ENCODE measurements at places on chromosomes 4 and X. TPM values are rescaled to one million over a fixed set of nuclear protein-coding genes. Genes with fewer than 3 reads are reported as not detected.
A peak's percentile ranks its signal among the peaks of the same experiment; 100 is the strongest.

DNA sequence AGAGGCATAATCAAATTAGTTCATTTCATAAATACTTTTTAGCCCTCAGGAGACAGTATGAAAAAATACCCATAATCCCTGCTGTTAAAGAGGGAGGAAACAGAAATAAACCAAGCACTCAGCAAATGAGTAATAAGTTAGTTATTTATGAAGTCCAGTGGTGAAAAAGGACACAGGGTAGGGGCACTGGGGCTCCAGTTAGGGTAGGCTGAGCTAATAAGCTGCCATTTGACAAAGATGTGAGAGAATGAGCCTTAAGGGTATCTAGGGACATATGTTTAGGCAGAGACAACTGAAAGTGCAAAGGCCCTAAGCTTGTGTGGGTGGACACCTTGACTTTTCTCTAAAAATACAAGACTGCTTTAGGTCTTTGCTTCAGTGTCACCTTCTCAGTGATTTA lies 94.4 kb downstream of the IL15 start:
- H3K4me1 ChIP-seq: no peaks in the 10 kb centered on the region
- no peaks in the 10 kb centered on the region for H3K27me3 ChIP-seq
- no peak overlapping the region for H3K4me3 ChIP-seq
- no peaks in the 10 kb centered on the region for H3K36me3 ChIP-seq

The ZNF674 gene
- 3.2 TPM for total RNA-seq

GRCh38 chr4:150751648-150752047 lies 169.7 kb downstream of the MAB21L2 start:
- no peak overlapping the region for H3K4me3 ChIP-seq
- peaks cover 6% of the 10 kb centered on the region for H3K36me3 ChIP-seq
- no peaks in the 10 kb centered on the region for H3K27me3 ChIP-seq
- DNase-seq: no peak

The XAGE1A gene
- not detected for total RNA-seq

DNA sequence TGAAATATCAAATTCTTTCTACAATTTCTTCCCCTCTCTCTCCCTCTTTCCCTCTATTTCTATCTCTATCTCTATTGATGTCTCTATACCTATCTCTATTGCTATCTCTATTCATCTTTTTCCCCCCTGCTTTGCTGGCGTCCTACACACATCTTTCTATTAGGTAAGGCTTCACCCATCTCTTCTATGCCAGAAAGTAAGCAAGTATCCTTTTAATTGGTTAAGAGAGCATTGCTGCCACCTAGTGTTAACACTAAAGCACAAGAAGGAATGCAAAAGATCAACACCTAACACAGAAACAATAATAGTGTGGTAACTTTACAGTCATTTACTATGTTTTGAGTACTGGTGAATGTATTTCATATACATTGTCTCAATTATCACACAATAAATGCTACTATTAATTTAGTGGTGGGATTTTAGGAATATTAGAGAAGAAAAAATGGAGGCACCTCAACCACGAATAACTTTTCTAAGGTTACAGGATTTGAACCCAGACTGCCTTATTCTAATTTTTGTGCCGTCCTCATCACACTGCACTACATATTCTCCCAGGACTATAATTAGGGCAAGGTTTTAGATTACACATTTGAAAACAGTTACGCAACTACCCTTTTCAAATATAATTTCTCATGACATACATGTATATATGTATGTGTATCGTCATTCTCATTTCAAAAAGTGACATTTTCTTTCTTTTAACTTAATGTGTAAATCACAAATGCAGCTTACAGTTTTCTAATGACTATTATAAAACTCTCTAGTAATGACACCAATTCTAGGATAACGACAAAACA lies 3.7 kb upstream of the C4orf36 start:
- H3K27me3 ChIP-seq: peaks cover 16% of the 10 kb centered on the region
- peak; percentile 26 for DNase-seq
- peaks cover 3% of the 10 kb centered on the region for H3K4me1 ChIP-seq
- H3K4me3 ChIP-seq: no peak overlapping the region
- no peaks in the 10 kb centered on the region for H3K36me3 ChIP-seq

- peaks cover 77% of the 10 kb centered on the region for H3K36me3 ChIP-seq
- peak; percentile 44 for DNase-seq
- H3K4me3 ChIP-seq: peak overlapping the region; percentile 13
- peaks cover 89% of the 10 kb centered on the region for H3K4me1 ChIP-seq
Observed at GRCh38 chr4:40232610-40233009, 35.8 kb downstream of the RHOH start.

- H3K4me1 ChIP-seq: no peaks in the 10 kb centered on the region
- DNase-seq: no peak
- H3K36me3 ChIP-seq: no peaks in the 10 kb centered on the region
- no peak overlapping the region for H3K4me3 ChIP-seq
- H3K27ac ChIP-seq: no peak overlapping the region
Observed at GRCh38 chrX:13520351-13520750, 49.0 kb upstream of the EGFL6 start.

The SATL1 gene
- not detected for total RNA-seq

The GJB1 gene
- total RNA-seq: not detected

- no peak for DNase-seq
- H3K36me3 ChIP-seq: no peaks in the 10 kb centered on the region
- no peaks in the 10 kb centered on the region for H3K4me1 ChIP-seq
- no peak overlapping the region for H3K27ac ChIP-seq
- no peak overlapping the region for H3K4me3 ChIP-seq
Observed at GRCh38 chr4:56953680-56954520, 23.5 kb downstream of the NOA1 start.

GRCh38 chrX:129798888-129799287 lies 19.1 kb downstream of the SASH3 start:
- H3K36me3 ChIP-seq: peaks cover 35% of the 10 kb centered on the region
- H3K27ac ChIP-seq: peak overlapping the region; percentile 72
- DNase-seq: no peak
- peaks cover 22% of the 10 kb centered on the region for H3K4me1 ChIP-seq
- H3K27me3 ChIP-seq: no peaks in the 10 kb centered on the region
- H3K4me3 ChIP-seq: no peak overlapping the region

- H3K4me3 ChIP-seq: no peak overlapping the region
- DNase-seq: no peak
- no peak overlapping the region for H3K27ac ChIP-seq
- H3K36me3 ChIP-seq: no peaks in the 10 kb centered on the region
Observed at GRCh38 chr4:148369919-148370318, 72.3 kb downstream of the NR3C2 start.

The TCP11X2 gene
- not detected for total RNA-seq

DNA sequence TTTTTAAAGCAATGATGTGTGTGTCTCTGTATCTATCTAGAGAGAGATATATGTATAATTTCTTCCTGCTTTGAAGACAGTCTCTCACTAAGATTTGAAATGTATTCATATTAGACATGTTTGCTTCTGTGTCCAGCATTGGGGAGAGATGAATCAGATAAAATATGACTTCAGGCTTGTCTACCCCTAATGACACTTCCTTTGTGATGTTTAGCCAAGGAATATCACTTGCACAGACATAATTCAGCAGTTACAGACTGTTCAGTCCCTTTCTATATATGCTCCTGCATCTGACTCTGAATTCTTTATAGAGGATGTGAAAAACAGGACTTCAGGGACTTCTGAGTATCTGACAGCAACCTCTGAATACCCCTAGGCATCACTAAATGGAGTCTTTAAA lies 158.4 kb downstream of the DCLK2 start:
- no peak overlapping the region for H3K27ac ChIP-seq
- peaks cover 12% of the 10 kb centered on the region for H3K27me3 ChIP-seq
- no peak for DNase-seq
- no peaks in the 10 kb centered on the region for H3K36me3 ChIP-seq
- no peaks in the 10 kb centered on the region for H3K4me1 ChIP-seq

DNA sequence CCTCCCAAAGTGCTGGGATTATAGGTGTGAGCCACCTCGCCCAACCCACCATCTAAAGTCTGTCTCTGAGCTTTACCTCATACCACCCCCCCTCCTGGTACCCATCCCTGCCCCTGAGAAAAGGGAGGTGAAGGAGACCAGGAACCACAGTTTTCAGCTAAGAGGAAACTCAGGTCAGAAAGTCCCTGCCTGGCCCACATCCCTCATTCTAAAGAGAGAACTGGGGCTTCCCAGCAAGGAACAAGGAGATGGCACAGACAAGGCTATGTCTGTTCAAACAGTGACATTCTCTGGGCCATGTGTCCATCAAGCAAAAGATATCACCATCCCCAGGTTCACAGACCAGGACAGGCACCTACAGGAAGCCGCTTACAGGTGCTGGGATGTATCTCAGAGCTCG lies 15.8 kb upstream of the CSF2RA start:
- no peak overlapping the region for H3K27ac ChIP-seq
- H3K4me1 ChIP-seq: peaks cover 22% of the 10 kb centered on the region
- DNase-seq: no peak
- no peaks in the 10 kb centered on the region for H3K36me3 ChIP-seq
- H3K27me3 ChIP-seq: peaks cover 2% of the 10 kb centered on the region

DNA sequence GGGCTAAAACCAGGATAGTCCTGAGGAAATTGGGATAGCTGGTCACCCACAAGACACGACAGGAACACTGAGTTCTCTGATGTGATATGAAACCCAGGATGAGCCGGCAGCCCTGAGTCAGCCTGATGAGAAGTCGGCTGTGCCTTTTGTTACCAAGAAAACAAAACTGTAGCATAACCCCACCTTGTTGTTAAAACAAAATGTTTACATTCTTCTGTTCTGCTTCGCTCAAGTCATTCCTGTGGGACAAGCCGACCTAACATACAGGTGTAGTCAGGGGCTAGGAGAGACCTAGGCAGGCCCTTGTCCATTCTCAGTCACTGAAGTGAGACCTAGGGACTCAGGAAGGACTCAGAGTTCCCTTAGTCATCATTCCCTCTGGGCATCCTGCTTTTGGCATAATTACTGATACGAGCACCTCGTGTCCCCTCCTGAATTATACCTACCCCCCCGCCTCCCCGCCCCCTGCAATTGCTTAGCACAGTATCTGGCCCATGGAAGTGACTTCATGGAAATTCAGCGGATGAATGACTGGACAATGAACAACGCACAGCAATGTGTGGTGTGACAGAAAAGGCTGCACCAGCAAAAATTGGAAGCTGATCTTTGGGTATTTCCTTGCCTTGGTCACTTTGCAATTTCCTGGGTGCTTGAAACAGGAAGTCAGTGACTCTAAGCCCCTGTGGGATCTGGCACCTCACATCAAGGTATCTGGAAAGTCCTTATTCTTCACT lies 31.9 kb upstream of the TLR2 start:
- no peak for DNase-seq
- H3K27me3 ChIP-seq: peaks cover 6% of the 10 kb centered on the region
- H3K4me1 ChIP-seq: peaks cover 29% of the 10 kb centered on the region
- no peaks in the 10 kb centered on the region for H3K36me3 ChIP-seq
- H3K27ac ChIP-seq: peak overlapping the region; percentile 86

DNA sequence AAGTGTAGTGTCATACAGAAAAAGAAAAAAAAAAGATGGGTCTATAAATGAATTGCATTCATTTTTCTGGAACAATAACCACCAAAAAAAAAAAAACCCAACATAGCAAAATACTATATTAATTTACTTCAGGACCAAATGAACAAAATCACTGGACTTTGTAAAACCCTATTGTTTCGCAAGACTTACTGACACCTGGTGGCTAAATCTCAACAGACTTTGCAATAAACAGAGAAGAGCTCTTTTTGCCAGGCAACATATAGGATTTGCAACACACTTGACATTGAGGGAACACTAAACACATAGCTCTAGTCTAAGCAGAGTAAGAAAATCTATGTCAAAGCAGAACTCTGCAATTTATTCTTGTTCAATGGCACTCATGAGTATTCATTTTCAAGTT lies 990.2 kb downstream of the STPG2 start:
- no peak overlapping the region for H3K27ac ChIP-seq
- no peak for DNase-seq
- H3K27me3 ChIP-seq: no peaks in the 10 kb centered on the region
- H3K4me3 ChIP-seq: no peak overlapping the region
- H3K36me3 ChIP-seq: no peaks in the 10 kb centered on the region

DNA sequence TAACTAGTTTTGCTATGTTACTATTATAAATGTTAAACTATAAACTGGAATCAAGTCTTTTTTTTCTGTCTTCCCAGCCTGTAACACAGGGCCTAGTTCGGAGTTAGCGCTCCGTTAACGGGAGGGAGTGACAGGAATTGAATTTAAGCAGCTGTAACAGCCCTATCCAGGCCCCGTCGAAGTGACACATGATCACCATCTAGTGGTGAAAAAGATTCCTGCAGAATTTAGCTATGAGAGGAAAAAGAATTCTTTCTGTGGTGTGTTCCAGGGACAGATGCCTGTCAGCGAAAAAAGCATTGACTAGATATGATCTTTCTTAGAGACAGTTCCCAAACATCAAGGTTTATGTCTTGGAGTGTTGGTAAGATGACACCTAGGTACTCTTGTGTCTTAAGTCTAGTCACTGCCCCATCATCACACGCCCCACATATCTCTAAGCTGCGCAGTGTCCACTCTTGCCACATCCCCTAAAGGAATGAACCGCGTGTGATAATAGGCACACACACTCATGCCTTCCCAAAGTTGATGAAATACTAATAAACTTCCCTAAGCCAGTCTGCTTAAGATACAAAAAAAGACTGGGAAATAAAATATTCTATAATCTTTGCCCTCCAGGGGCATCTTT lies 2.1 kb downstream of the GAB3 start:
- H3K27me3 ChIP-seq: peaks cover 11% of the 10 kb centered on the region
- peaks cover 12% of the 10 kb centered on the region for H3K36me3 ChIP-seq
- no peak overlapping the region for H3K27ac ChIP-seq
- H3K4me3 ChIP-seq: peak overlapping the region; percentile 65
- DNase-seq: peak; percentile 58

DNA sequence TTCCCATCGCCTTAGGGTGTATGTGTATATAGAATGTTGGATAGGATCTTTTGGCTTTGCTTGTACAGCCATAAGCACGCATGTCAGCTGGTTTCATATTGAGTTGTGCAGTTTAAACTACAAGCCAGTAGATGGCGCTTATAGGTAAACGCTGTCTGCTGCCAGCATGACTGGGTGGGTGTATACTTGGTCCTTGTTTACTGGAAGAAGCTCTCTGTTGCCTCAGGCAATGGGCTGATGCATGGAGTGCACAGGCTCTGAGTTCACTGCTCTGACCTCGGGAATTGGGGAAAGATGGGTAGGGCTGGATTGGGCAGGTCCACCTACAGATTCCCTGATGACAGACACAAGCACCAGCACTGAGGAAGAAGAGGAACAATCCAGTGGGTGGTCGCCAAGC lies 831.5 kb downstream of the STIM2 start:
- H3K27me3 ChIP-seq: no peaks in the 10 kb centered on the region
- H3K4me3 ChIP-seq: no peak overlapping the region
- H3K27ac ChIP-seq: no peak overlapping the region
- H3K4me1 ChIP-seq: no peaks in the 10 kb centered on the region
- no peaks in the 10 kb centered on the region for H3K36me3 ChIP-seq

GRCh38 chr4:48986654-48987164 lies 634 bp downstream of the CWH43 start:
- H3K27ac ChIP-seq: no peak overlapping the region
- no peaks in the 10 kb centered on the region for H3K4me1 ChIP-seq
- no peaks in the 10 kb centered on the region for H3K36me3 ChIP-seq
- peaks cover 45% of the 10 kb centered on the region for H3K27me3 ChIP-seq

The LRIT3 gene
- total RNA-seq: 0.16 TPM

GRCh38 chrX:95678679-95679078 lies 1006.0 kb upstream of the DIAPH2 start:
- H3K27ac ChIP-seq: no peak overlapping the region
- H3K36me3 ChIP-seq: no peaks in the 10 kb centered on the region
- no peak overlapping the region for H3K4me3 ChIP-seq
- DNase-seq: no peak
